Left forelimb (tissue), 1 donor: ENCODE measurements at places on chromosomes 3 and 15.

- no peak for DNase-seq
These were observed 1.4 kb downstream of the TMC3 start for GRCh38 chr15:81372575-81372974.

DNA sequence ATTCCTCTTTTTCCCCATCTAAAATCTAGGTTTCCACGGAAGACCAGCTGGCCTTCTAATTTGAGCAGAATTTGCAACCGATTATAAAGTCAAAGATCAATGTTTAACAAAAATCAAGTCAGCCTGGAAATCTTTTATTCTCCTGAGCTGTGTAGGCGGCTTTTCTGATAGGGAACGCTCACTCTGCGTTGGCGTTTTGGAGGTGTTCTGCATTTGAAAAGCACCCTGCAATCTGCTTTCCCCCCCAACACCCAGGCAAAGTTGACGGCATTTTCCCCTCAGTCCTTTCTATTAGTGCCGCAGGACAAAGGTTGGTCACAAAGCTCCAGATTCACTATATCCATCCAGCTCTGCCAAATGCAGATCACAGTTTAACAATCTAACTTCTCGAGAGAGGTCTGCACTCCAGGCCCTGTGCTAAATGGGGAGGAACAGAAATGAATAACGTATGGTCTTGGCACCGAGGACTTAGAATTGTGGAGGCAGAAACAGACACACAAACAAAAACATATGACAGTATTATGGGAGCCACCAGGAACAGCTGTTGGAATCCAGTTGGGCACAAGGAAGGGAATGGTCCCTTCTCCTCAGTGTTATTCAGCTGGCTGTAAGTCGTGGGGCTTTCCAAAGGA, 50.4 kb upstream of the LARS2 start:
- DNase-seq, result no peak

DNA sequence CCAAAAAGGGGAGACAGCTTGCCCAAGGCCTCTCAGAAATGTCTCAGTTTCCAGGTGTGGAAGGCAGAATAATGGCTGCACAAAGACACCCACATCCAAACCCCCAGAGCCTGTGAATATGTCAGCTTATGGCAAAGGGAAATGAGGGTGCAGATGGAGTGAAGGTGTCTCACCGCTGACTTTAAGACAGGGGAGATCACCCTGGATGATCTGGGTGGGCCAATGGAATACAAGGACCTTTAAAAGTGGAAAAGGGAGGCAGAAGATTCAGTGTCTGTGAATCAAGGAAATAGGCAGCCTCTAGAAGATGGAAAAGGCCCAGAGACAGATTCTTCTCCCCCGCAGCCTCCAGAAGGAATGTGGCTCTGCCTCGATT, 48.8 kb upstream of the ATP2B2 start:
- DNase-seq, result peak; percentile 18

DNA sequence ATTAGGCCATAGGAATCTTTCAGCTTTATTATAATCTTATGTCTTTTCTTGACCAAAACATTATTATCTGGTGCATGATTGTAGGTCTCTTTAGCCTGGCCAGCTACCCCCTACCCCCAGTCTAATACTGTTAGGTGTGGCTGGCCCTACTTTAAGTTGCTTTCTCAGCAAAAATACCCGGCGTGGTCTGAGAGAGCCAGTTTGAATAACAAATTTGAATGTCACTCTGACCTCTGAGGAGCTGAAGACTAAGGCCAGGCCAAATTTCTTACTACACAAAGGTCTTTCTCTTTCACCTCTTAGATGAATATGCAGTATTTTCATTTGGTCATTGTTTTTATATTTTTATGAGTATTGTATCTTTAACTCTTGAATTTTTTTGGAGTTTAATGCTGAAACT, 188.5 kb upstream of the MLF1 start:
- no peak for DNase-seq

GRCh38 chr15:79167776-79168175, 77.2 kb upstream of the RASGRF1 start:
- no peak for DNase-seq

GRCh38 chr3:106397006-106397405, 528.2 kb upstream of the CBLB start:
- no peak for DNase-seq

DNA sequence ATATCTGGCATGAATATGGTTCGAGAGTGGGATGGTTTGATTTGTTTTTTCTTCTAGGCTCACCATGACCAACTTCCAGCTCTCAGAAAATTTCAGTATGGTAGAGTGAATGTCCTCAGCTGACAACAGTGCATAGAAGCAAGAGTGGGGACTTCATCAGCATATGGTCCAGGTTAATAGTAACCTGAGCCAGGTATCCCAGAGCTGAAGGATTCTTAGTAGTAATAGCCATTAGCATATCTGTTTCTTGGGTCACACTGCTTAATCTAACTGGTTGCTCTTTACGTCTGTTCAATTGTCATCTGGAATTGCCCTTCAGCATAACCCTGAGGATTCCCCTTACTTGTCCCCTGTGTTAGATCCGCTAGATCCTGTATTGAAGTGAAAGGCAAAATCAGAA, 151.8 kb downstream of the GMNC start:
- DNase-seq, result no peak

- DNase-seq, result peak; percentile 51
These were observed 29.7 kb downstream of the XYLB start for GRCh38 chr3:38376098-38376816.

- no peak for DNase-seq
These were observed 272.0 kb upstream of the RGMA start for GRCh38 chr15:93360976-93361375.

DNA sequence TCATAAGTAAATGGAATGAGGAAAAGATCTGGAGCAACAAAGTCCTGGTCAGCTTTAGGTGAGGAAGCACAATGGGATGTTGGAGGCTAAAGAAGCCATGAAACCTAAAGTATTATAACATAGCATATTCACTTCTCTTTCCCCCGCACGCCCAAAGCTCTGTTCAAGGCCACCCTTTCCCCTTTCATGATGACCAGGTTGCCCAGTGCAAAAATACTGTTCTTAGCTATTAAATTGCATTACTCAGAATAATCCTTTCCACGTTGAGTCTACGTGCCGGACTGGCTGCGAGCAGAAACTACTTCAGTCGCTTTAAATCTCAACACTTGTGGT, 589 bp upstream of the MAPKBP1 start:
- no peak for DNase-seq

GRCh38 chr3:17032407-17033034, 147.8 kb downstream of the PLCL2 start:
- no peak for DNase-seq

DNA sequence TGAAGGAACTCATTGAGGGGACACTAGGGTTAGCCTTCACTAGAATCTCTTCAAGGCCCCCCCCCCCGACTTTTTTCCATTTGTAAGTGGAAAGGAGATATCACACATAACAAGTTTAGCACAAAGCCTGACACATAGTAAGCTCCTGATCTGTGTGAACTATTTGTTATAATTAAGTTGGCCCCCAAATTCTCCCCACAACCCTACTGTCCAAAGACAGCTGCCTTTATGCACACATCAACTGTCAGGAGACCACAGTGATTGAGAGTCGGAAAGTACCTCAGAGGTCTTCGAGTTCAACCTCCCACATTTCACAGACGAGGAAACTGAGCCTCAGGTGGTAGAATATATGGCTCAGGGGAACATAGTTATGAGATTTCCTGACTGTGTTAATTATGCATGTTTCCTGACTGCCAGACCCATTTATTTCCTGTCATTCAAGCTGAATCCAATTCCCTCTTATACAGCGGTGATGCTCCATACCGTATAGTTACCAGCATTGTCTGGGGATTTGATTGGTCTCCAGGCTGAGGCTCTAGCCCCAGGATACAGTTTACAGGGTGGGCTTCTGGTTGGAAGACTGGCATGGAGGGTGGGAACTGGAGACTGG, 227.4 kb upstream of the CMC1 start:
- no peak for DNase-seq

DNA sequence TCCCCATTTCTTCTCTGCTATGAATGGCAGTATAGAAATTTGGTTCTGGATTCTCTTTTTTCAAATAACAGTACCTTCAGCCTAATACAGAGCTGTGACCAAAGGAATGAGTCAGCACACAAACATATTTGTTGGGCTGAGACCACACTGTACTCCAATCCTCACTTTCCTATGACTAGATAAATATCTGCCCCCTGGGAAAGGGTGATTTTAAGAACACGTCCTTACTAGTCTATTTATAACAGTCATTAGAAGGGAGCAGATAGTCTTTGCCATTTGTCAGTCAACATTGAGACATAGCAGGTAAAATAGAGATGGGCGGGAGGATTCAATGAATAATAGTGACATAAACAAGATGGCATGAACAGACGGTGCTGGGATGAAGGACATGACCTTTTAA, 461.3 kb downstream of the MCTP2 start:
- DNase-seq, result no peak

- no peak for DNase-seq
These were observed 149.3 kb upstream of the SLC2A2 start for GRCh38 chr3:171175741-171176234.

DNA sequence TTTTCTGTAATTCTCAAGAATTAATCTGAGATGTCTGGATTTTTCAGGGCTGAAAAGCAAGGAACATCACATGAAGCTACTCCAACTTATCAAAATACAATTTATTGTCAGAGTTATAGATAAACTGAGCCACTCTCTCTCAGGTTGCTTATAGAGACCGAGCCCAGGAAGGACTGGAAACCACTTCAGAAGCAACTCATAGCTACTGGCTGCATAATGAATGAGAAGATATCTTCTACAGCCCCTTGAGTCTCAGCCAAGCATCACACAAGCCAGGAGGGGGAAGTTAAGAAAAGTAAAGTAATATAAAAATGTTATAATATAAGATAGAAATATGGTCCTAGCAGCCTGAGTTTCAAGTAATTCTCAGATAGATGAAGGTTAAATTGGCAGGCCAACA, 186.0 kb downstream of the TNIK start:
- DNase-seq, result no peak

- DNase-seq, result no peak
These were observed 26.6 kb downstream of the USP50 start for GRCh38 chr15:50519740-50520425.

- peak; percentile 87 for DNase-seq
These were observed 148.6 kb upstream of the NR2F2 start for GRCh38 chr15:96181873-96182301.

GRCh38 chr3:14861446-14862302, 42.9 kb downstream of the FGD5 start:
- DNase-seq, result no peak

GRCh38 chr3:171847133-171847532, 4.0 kb downstream of the TMEM212 start:
- no peak for DNase-seq

DNA sequence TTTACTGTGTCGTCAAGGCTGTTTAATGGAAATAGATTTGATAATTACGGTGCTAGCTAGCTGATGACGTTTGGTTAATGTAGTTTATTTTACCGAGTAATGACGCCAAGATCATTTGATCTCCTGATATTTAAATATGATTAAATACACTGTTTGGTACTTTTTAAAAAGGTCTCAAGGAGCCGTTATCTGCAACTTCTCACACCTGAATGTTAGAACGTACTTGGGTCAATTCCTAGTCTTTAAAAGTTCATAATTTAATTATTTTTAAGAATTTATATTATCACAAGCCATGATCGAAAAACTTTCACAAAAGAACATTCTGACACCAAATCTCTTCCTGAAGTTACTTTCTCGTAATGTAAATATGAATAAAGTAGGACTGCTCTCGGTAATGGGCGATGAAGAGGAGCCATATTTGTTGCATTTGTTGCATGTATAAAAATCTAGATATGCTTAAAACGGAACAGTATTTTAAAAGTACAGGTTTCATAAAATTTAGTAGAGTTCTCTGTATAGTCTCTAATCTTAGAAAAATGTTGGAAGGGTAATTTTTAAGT, 16.2 kb upstream of the CHD2 start:
- no peak for DNase-seq

DNA sequence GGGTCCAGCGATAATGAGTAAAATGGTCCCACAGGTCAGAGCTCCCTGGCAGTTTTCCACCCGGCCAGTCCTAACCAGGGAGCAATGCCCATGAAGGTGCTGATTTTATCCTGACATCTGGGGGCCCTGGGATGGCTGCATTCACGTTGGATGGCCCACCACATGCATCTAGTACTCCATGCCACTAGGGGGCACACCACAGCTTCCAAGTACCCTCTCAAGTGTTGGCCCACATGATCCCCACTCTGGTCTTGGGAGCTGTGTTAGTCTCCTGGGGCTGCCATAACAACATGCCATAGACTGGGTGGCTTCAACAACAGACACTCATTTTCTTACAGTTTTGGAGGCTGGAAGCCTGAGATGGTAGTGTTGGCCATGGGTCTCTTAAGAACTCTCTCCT, 225.5 kb downstream of the SLCO3A1 start:
- no peak for DNase-seq

GRCh38 chr15:66877477-66878271, 175.6 kb downstream of the SMAD6 start:
- peak; percentile 66 for DNase-seq

DNA sequence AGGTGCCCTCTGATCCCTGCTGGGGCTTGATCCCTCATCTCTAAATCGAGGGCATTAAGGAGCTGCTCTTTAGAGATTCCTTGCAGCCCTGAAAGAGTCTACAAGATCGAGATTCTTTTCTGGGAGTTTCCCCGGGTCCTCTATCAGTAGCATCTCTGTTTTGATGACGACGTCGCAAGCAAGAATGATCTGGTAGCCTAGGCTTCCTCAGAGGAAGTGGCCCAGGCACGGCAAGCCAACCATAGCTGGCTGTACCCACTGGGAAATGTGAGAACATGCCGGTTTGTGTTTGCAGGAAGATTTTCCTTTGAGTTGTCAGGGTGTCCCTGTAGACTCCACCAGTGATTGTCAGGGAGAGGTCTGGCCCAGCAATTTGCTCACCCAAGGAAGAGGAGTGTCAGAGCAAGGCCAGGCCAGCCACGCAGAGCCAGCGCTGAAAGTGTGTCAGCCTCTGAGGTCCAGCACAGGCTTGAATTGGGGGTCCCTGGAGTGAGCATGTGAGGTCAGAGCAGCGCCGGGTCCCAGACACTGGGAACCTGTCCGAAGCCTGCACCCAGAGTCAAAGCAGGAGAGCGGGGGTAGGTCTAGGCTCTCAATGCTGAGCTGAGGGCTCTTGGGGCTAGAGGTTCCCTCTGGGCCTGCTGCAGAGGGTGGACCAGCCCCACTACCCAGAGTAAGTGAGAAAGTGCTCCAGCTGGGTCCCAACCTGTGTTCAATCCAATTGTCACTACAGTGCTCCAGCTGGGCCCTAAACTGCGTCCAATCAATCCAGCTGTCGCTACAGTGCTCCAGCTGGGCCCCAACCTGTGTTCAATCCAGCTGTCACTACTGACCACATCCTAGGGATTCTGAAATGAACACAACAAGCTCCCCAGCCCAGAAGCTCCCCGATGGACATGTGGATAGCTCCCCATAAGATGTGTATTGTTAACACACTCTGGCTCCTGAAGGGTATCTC, 95.7 kb downstream of the CHDH start:
- DNase-seq, result no peak

GRCh38 chr3:64276131-64276530, 50.9 kb upstream of the PRICKLE2 start:
- DNase-seq, result no peak

GRCh38 chr15:79090487-79091203, at the start of gene RASGRF1:
Gene RASGRF1 (minus strand): TSS chr15:79090780. CDS start chr15:79090498, 282 bp downstream.
- peak; percentile 69 for DNase-seq
